Pancreas (tissue), 10 donors: ENCODE measurements at places on chromosomes 4 and X. TPM values are rescaled to one million over a fixed set of nuclear protein-coding genes. Genes with fewer than 3 reads are reported as not detected.

Gene SLC6A14
- polyA plus RNA-seq = not detected

DNA sequence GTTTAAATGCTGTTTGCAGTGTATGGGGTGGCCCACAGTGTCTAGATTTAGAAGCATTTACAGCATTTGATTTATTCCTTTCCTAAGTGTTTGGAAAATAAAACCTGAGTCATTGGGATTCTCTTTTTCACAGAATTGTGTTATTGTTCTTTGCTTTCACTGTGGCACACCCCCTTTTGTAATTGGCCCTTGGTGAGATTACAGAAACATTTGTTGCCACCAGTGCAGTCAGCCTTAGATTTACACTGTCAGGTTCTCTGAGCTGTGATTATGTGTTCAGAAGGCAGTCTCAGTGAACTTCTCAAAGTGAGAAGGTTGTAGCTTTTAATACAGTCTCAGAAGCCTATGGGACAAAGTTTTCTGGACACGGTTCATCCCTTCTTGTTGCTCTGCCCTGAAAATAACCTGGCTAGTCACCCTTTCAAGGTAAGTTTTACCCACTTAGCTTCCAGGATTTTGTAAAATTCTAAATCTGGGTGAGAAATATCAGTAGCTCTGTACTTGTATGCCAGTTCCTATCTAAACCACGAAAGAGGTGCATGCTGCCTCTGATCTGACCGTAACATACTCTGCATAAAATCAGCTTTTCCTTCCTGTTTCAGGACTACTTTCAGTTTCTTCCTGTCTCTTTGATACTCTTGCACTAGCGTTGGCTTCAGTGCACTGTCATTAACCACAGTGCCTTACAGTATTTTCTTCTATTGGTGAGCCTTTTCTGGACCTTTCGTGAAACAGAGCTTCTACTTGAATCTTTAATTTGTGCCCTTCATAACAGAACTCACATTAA, 12.6 kb downstream of the RUFY3 start:
- H3K27ac ChIP-seq = peak overlapping the region; percentile 64
- H3K27me3 ChIP-seq = no peaks in the 10 kb centered on the region
- H3K4me1 ChIP-seq = no peaks in the 10 kb centered on the region
- DNase-seq = no peak
- no peak overlapping the region for H3K4me3 ChIP-seq

- H3K4me3 ChIP-seq = no peak overlapping the region
- no peaks in the 10 kb centered on the region for H3K4me1 ChIP-seq
- H3K27me3 ChIP-seq = no peaks in the 10 kb centered on the region
- no peak overlapping the region for H3K27ac ChIP-seq
These were observed 27.8 kb upstream of the TSPAN5 start for GRCh38 chr4:98686043-98686707.

- H3K4me3 ChIP-seq = no peak overlapping the region
- no peak overlapping the region for H3K27ac ChIP-seq
- no peaks in the 10 kb centered on the region for H3K27me3 ChIP-seq
- no peaks in the 10 kb centered on the region for H3K4me1 ChIP-seq
- DNase-seq = no peak
These were observed 63.8 kb downstream of the PTPN13 start for GRCh38 chr4:86657910-86658309.

DNA sequence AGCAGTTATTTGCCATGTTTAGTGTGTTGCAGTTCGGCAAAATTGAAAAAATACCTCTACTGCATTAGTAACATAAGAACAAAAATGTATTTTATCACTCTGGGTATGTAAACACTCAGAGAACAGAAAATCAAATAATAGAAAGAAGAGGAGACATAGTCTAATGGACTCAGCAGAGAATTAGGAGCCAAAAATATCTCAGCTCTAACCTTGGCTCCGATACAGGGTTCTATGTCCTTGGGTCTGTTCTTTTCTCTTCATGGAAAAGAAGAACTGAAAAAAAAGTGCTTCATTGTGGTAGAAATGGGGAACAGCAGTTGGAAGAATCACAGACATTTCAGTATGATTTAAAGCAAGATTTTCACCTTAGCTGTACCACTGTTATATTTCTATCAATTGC, 240.5 kb upstream of the CXXC4 start:
- no peaks in the 10 kb centered on the region for H3K27me3 ChIP-seq
- DNase-seq = no peak
- H3K4me1 ChIP-seq = peaks cover 4% of the 10 kb centered on the region
- H3K27ac ChIP-seq = no peak overlapping the region

Gene VCX3B
- polyA plus RNA-seq = not detected

- DNase-seq = no peak
- H3K27me3 ChIP-seq = no peaks in the 10 kb centered on the region
- no peaks in the 10 kb centered on the region for H3K36me3 ChIP-seq
- H3K4me3 ChIP-seq = no peak overlapping the region
- H3K27ac ChIP-seq = no peak overlapping the region
These were observed 425.7 kb downstream of the GPAT3 start for GRCh38 chr4:83961575-83961974.
